ENCODE measurements at places on chromosomes 7 and 10.

GRCh38 chr10:132417957-132418441 is 21.0 kb downstream of the PWWP2B start:
- DNase-seq, result no peak

- DNase-seq, result no peak
These were observed 58.9 kb downstream of the FAM53B start for GRCh38 chr10:124685261-124685660.

DNA sequence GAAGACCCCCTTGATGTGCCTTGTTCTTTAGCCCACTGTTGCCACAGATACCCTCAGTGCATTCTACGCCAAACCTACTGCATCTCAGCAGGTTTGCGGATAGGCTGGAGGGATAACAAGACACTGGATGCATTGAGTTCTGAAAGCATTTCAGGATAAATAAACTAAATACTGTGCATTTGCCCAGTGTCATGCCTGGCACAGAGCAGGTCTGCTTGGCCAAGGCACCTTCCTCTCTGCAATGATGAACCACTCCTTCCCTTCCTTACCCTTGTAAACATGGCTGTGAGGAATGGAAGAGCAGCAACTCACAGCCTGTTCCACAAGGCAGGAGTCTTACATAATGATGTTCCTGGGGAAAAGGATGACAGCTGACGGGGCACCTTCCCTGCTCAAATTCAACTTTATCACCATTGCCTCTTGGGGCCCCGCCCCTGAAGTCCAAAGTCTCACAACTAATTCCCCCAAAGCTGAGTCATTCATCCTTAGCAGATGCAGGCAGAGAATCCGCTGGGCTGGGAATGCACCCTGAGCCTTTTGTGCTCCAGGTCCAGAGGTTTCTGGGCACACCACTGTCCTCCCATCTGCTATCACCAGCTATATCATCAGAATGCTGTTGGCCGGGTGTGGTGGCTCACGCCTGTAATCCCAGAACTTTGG is 11.6 kb downstream of the DDX56 start:
- DNase-seq, result no peak

GRCh38 chr7:33903791-33904680 is 1.3 kb upstream of the BMPER start:
- no peak for DNase-seq

GRCh38 chr10:4698075-4698474 is 127.9 kb upstream of the AKR1E2 start:
- DNase-seq, result no peak

- DNase-seq, result no peak
These were observed 50.1 kb upstream of the HDAC9 start for GRCh38 chr7:18445483-18445882.

DNA sequence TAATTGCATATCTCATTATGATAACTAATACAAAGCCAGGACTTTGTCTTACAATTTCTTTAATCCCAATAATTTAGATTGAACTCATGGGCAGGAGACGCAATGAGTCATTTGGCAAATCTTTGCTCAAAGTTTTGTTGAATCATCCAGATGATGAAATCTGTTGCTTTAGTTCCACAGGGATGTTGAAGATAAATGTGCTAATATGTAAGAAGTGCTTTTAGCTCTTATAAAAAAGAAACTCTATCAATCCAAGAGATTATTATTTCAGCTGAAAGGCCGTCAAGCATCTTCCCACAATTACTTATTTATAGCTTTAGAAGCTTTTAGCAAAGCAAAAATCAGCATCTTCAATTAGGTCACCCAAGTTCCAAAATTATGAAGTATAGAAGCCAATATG is 36.8 kb upstream of the ANK3 start:
- no peak for DNase-seq

DNA sequence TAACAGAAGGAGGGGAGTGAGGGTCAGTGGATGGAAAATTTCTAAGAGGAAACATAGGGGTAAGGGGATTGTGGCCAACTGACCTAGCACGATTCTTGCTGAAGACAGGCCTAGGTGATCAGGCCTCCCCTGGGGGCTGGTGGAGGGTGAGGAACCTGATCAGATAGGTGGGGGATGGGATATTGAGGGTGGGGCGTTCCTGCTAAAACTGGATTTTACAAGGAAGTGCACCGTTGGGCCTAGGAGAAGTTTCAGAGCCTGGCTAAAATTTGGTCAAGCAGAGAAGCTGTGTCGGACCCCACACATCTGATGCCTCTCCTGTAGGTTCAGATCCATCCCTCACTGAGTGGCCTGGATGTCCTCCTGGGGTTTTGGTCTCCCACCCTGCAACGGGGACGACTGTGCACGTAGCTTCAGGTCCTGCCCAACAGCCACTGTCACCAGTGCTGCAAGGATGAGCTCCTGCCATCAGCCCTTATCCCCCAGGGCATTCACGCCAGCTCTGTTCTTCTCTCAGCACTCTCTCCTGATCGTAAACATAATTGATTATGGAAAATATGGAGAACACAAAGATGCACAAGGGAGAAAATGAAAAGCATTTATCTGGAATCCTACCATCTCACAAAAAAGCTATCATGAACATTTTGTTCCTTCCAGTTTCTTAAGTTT is 89.9 kb downstream of the ADCY1 start:
- peak; percentile 1 for DNase-seq

DNA sequence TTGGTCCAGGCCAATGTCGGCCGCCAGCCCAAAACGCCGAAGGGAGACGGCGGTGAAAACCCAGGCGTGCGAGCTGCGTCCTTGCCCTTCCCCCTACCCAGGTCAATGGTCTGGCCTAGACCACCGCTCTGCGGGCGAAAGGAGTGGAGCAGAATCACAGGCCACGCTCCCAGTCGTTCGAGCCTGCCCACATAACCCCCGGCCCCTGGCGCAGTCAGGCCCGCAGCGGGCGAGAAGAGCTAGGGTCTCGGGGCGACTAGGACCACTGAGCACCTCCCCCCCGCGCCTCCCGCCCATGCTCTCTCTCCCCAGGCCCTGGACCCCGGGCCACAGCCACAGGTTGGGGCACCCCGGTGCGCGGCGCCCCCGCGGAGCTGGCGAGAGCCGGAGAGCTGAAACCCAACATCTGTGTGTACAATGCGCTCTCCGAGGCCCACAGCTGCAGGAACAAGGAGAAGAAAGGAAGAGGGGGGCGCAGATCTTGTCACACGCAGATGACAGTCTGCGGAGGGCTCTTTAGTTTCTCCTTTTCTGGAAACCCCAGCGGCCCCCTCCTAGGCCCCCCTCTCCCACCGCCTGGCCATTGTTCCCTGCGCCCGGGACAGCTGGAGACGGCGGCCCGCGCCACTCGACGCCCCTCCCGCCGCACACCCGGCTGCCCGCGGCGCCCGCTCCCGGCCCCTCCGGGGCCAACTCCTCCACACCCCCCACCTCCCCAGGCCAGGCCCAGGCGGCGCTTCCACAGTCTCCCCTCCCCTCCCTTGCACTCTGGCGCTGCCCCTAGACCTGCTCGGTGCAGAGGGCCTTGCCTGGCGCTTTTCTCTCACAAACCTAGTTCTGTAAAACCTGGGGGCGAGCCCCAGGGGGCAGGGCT is 355.0 kb downstream of the DNAJB6 start:
- no peak for DNase-seq

GRCh38 chr10:44650691-44651661 is 260.2 kb upstream of the TMEM72 start:
- no peak for DNase-seq

- no peak for DNase-seq
These were observed 6.1 kb downstream of the LRRTM3 start for GRCh38 chr10:66931949-66932343.

- DNase-seq, result no peak
These were observed 17.7 kb downstream of the AGAP3 start for GRCh38 chr7:151103973-151104372.

GRCh38 chr10:110822712-110823311 is 48.9 kb upstream of the PDCD4 start:
- DNase-seq, result no peak

- DNase-seq, result no peak
These were observed 166.6 kb downstream of the VTI1A start for GRCh38 chr10:112613620-112614019.

- no peak for DNase-seq
These were observed 213.7 kb downstream of the ELMO1 start for GRCh38 chr7:37234928-37235327.

- DNase-seq, result no peak
These were observed 289.1 kb upstream of the SORCS1 start for GRCh38 chr10:107453561-107453960.

- no peak for DNase-seq
These were observed 146.5 kb downstream of the TMEM178B start for GRCh38 chr7:141220263-141220880.

- DNase-seq, result no peak
These were observed 7.5 kb upstream of the SH2D4B start for GRCh38 chr10:80530251-80530650.

- DNase-seq, result no peak
These were observed 151.5 kb downstream of the DNAJB6 start for GRCh38 chr7:157488281-157488680.

- no peak for DNase-seq
These were observed 125.1 kb upstream of the ZNF32 start for GRCh38 chr10:43773736-43774135.

DNA sequence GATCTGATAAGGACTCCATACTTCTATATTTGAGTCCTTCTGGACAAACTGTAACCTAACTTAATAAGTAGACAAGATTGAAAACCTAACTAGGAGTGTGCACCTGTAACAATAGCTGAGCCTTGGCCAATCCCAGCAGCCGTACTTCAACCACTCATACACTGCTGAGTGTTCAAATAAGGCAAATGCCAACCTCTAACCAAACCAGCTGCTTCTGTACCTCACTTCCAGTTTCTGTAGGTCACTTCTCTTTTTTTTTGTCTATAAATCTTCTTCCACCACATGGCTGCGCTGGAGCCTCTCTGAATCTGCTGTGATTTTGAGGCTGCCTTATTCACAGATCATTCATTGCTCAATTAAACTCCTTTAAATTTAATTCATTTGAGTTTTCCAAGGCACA is 753.2 kb downstream of the DNAJB9 start:
- DNase-seq, result no peak

DNA sequence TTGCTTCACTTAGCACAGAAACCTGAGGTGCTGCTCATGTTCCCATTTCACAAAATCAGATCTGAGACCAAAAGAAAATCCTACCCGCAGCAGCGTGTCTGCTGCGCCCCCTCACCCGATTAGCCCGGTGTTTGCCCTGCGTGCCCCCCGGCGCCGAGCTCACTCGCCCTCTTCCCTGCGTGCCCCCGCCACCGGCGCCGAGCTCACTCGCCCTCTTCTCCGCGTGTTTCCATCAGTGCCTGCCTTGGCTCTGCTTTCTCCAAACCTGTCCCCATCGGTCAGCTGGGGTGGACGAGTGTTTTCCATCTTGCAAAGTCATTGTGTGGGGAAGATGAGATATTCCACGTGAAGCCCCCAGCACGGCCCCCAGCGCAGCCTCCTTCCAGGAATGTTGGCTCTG is 225.3 kb upstream of the PITRM1 start:
- no peak for DNase-seq

Measured in activated T-helper 2 cell treated with anti-CD3 and anti-CD28 coated beads, Interferon-gamma antibody, Interleukin-2, Interleukin-4, amounts not matched to agents 10 μg/mL and 5 μg/mL and 100 μg/mL, durations not matched to agents 14 hours and 24 hours and 36 hours (primary cell).